ENCODE measurements at places on chromosomes 3 and 15. TPM values are rescaled to one million over a fixed set of nuclear protein-coding genes. Genes with fewer than 3 reads are reported as not detected.

The ZNF620 gene
- 9.6 TPM for total RNA-seq

The CPA3 gene
- total RNA-seq, result 21.0 TPM

DNA sequence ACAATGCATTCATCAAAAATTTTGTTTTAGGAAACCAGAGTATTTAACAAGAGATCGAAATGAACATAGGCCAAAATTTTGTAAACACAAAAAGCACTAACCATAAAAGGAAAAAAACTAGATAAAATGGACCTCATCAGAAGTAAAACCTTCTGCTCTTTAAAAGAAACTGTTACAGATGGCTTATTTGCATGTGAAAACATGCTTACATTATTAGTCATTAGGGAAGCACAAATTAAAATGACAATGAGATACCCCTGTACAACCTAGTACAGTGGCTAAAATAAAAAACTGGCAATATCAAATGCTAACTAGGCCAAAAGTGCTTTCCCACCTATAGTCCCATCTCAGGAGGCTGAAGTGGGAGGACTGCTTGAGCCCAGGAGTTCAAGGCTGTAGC, 19.3 kb downstream of the UBR1 start:
- H3K4me1 ChIP-seq, result peaks cover 19% of the 10 kb centered on the region
- H3K4me3 ChIP-seq, result no peak overlapping the region
- H3K36me3 ChIP-seq, result peaks cover 54% of the 10 kb centered on the region
- no peak overlapping the region for H3K27ac ChIP-seq
- no peaks in the 10 kb centered on the region for H3K27me3 ChIP-seq
- no peak for DNase-seq

DNA sequence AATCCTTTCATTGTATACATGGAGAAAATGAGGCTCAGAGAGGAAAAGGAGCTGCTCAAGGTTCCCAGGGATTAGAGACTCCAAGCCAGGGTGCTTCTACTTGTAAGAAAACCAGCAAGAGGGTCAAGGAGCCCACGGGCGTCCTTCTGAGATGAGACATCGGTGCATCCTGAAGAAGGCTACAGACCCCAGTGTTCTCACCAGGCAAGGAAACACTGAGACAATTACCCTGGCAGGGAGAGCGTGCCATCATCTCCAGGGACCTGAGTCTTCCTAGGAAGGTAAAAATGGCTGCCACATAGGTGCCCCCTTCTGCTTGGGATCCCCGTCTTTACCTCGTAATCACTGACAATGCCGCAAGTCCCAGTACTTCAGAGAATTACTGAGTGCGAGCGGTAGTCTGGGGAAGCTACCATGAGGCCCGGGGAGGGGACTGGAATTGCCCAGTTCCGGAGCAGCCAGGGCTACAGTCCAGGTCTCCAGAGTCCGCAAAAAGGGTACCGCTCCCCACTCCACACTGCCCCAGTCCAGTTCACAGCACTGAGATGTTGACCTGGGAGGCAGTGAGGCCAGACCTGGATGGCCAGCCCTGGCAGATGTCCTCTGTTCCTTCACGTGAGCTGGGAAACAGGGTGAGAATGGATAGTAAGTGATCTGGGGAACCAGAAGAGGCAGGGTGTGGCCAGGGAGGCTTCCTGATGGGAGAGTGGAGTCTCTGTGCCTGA, 164.7 kb upstream of the SMAD3 start:
- peaks cover 4% of the 10 kb centered on the region for H3K4me1 ChIP-seq
- H3K27me3 ChIP-seq, result no peaks in the 10 kb centered on the region
- H3K27ac ChIP-seq, result peak overlapping the region; percentile 45
- DNase-seq, result no peak
- no peaks in the 10 kb centered on the region for H3K36me3 ChIP-seq

- H3K36me3 ChIP-seq, result no peaks in the 10 kb centered on the region
- no peak overlapping the region for H3K4me3 ChIP-seq
- H3K4me1 ChIP-seq, result peaks cover 19% of the 10 kb centered on the region
- peak overlapping the region; percentile 14 for H3K27ac ChIP-seq
These were observed 54.6 kb upstream of the FURIN start for GRCh38 chr15:90813796-90814190.

- H3K27ac ChIP-seq, result no peak overlapping the region
- H3K4me1 ChIP-seq, result no peaks in the 10 kb centered on the region
- no peaks in the 10 kb centered on the region for H3K27me3 ChIP-seq
- no peak overlapping the region for H3K4me3 ChIP-seq
These were observed 16.8 kb downstream of the TMC3 start for GRCh38 chr15:81357180-81357686.

DNA sequence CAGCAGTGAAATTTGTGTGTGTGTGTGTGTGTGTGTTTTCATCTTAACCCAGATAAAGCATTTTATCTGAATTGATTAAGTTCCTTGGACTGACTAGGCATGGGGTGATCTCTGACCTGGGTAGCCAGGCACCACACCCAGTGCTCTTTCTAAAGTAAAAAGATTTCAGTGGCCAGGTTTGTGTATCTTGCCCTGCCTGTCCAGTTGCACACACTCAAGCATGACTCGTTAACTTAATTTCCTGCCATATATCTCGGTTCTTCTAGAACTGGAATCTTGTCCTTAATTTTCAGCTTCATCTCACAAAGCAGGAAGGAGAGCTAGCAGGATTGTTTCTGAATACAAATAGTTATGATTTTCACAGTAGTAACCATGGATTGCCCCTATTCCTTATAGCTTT, 17.0 kb downstream of the TM4SF18 start:
- no peak for DNase-seq
- H3K4me1 ChIP-seq, result no peaks in the 10 kb centered on the region
- no peaks in the 10 kb centered on the region for H3K36me3 ChIP-seq

DNA sequence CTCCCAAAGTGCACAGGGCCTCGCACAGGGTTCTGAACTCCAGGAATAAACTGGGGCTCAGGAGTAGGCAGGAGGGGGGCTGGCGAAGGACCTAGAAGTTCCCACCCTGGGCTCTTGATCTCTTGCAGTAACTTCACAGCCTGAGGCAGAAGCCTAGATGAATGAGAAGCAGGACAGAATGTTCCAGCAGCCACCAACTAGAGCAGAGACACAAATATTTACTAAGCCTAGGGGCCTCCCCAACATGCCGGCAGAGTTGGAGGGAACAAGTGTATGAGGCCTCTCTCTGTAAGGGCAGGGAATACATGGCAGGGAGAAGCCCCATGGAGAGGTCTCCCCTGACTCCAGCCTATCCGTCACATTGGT, 25.3 kb upstream of the C15orf39 start:
- H3K27me3 ChIP-seq, result no peaks in the 10 kb centered on the region
- H3K4me3 ChIP-seq, result no peak overlapping the region
- H3K27ac ChIP-seq, result peak overlapping the region; percentile 83
- no peak for DNase-seq

- H3K4me3 ChIP-seq, result no peak overlapping the region
- no peak for DNase-seq
- no peak overlapping the region for H3K27ac ChIP-seq
These were observed 35.8 kb downstream of the ARMC8 start for GRCh38 chr3:138222942-138223287.
